ENCODE measurements at places on chromosomes 6 and 20.

DNA sequence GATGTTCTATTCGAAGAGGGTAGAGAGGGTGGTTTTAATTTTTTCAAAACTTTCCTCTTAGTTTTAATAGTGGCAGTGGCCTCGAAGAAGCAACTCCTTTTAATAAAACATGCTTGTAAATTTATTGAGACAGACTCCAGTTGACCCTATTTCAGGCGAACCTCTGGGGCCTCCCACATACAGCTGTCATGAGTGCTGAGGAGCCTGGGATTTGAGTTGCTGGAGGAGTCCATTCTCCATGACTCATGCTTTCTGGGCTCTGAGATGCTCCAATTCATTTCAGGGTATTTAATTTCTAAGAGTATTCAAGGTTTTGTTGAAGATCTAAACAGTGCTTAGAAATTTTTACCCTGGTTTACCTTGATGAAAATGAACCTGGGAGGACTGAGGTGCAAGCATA, 580.4 kb downstream of the CBLN4 start:
- DNase-seq: no peak

DNA sequence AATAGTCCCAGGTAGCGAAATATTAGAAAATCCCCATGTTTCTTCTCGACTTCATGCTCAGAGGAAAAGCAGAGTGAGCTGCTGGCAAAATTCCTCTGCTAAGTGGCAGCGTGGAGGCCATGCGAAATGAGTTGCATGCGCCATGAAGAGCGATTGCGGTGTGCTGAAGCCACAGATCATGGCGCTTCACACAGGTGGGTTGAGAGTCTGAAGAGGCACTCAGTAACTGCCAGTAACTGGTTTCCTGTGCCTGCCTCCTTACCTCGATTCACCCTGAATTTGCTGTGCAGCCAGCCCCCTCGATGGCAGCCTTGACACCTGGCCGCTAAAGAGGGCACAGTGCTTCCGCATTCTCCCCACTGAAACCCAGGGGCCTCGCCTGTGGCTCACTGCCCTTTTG, 301.5 kb downstream of the NRN1 start:
- no peak for DNase-seq

GRCh38 chr6:110255211-110255750, 75.1 kb downstream of the CDC40 start:
- peak; percentile 15 for DNase-seq

GRCh38 chr6:35299674-35300073, 2.1 kb downstream of the DEF6 start:
- no peak for DNase-seq

DNA sequence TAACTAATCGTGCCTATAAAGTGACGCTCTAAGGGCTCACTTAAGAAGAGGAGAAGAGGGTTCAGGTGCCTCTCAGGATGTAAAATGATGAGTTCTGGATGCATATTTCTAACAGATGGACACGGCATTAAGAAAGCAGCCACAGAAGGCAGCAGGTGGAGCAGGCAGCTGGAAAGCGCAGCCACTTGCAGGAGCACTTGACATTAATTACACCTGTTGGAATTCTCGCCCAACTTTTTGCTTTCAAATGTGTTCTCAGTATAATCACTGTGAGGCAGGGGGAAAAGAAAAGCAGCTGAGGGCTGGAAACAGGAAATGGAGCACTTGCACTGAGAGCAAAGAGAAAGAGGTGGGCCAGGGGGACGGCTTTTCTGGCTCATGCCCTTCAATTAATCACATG, 164.2 kb downstream of the NKAIN2 start:
- DNase-seq: no peak

DNA sequence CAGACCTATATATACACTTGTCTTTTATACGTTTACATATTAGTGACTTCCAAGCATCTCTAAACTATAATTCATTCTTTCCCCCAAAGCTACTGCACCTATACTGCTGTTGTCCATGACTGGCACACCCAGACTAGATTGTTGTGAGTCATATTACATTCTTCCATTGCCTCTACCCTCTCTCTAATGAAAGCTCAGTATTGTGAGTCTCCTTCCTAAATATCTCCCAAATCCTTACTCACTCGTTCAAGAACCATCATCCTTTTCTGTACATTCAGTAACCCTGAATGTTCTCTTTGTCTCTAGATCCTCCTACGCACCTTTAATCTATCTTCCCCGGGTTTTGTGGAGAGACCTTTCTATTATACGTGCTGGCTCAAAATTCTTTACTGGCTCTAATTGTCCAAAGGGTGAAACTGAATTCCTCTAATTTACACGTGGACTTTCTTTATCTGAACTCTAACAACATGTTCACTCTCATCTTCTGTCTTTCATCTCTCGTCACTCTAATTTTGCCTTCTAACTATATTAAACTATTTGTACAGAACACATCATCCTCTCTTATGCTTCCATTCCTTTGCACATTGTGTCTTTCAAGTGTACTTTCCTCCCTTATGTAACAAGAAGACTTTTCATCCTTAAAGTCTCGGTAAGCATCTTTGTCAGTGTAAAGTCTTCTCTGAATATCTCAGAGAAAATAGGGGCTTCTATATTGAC, 109.3 kb downstream of the IBTK start:
- DNase-seq: no peak

- no peak for DNase-seq
Measured at GRCh38 chr20:23005776-23006175, 29.3 kb upstream of the SSTR4 start.

- no peak for DNase-seq
Measured at GRCh38 chr6:128138694-128139093, 237.8 kb upstream of the THEMIS start.

DNA sequence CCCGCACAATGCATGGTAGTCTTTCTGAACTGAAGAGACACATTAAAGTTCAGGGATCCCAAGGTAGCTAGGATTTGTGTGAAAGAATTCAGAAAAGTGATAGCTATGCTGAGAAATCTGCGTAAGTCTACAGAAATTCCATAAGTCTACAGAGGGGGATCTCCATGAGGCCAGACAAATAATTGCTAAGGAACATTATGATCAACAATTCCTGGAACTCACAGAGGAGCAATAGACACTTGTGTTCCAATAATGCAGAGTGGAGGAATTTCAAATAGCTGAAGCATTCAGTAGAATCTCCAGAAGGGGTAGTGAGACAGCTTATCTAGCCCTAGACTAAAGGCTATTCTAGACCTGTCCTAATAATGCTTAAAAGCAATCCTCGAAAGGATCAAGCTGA, 315.7 kb upstream of the ECI2 start:
- DNase-seq: no peak

DNA sequence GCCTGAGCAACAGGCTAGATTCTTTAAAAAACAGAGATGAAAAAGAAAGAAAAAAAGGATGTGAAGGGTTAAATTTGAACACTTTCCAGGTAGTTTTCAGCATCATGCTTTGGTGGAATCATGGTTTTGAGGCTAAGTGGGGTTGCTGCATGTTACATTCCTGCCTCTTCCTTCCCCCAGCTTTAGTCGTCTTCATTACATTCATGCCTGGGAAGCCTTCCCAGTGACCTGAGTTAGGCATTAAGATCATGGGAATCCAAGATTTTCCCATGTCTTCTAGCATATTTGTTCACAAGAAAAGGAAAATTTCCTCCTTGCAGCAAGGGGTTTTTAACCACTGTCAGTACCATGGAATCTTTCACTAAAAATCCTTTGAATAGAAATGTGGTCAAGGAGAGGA, 12.0 kb downstream of the TPX2 start:
- DNase-seq: no peak

- peak; percentile 40 for DNase-seq
Measured at GRCh38 chr6:154542747-154543146, 32.3 kb upstream of the CNKSR3 start.
